AG09309 (cell line): ENCODE measurements at places on chromosomes 12 and 14.

DNA sequence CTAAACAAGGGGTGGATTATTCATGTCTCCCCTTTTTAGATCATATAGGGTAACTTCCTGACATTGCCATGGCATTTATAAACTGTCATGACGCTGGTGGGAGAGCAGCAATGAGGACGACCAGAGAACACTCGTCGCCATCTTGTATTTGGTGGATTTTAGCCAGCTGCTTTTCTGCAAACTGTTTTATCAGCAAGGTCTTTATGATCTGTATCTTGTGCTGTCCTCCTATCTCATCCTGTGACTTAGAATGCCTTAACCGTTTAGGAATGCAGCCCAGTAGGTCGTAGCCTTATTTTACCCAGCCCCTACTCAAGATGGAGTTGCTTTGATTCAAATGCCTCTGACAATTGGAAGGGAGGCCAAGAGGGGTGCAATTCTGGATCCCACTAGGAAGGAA lies 5.8 kb upstream of the CCDC63 start:
- no peak for DNase-seq

DNA sequence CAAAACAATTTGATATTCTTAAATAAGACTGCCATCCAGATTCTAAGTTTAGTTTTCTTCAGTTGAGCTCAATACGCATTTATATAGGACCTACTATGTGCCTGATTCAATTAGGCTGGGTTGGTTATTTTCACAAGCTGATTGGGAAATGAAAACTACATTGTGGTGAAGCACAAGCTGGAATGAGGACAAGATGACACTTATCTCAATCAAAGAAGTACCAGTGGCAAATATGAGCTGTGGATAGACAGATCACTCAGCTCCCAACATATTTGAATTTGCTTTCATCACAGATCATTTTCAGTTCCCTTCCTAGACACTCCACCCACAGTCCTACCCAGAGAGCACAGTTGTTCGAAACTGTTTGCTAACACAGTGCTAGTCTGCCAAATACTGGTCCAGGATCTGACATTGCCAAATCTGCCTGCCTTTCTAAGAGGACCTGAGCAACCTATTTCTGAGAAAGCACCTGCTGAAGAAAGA lies 74.7 kb downstream of the LLPH start:
- no peak for DNase-seq

GRCh38 chr12:54369597-54370131 lies 5.4 kb upstream of the GPR84 start:
- DNase-seq: no peak

DNA sequence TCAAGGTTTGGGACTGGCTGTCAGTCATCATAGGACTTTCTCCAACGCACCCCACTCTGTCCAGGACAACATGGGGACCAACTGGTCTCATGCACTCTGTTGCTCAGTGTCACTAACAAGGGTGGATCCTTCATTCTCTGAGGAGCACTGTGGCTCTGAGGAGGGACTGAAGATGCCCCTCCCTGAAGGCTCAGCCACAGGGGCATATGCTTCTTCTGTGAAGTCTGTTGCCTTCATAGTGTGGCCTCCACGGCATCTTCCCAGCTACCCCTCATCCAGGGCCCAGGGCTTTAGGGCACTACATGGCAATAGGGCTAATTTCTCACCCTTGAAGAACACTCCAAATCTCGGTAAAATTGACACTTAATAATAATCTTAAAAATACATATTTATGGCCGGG lies 14.3 kb upstream of the IFI27L2 start:
- DNase-seq: no peak

- DNase-seq: no peak
These were observed 122.8 kb downstream of the RASSF9 start for GRCh38 chr12:85713373-85713772.

DNA sequence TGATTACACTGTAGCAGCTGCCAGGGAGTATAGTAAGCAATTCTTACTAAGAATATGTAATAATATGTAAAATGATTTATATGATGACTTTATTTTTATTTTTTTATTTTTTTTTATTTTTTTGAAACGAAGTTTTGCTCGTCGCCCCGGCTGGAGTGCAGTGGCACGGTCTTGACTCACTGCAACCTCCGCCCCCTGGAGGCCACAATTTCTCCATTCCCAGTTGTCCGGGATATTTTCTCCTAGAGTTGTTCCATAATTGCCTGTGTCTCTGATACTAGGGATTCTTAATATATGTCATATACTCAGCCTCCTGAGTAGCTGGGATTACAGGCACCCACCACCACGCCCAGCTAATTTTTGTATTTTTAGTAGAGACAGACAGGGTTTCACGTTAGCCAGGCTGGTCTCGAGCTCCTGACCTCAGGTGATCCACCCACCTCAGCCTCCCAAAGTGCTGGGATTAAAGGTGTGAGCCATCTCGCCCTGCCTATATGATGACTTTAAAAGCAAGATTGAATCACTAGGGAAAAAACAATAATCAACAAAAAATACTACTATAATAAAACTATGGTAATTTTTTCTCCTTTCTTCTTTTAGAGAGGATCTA lies 12.2 kb upstream of the ITPR2 start:
- no peak for DNase-seq

DNA sequence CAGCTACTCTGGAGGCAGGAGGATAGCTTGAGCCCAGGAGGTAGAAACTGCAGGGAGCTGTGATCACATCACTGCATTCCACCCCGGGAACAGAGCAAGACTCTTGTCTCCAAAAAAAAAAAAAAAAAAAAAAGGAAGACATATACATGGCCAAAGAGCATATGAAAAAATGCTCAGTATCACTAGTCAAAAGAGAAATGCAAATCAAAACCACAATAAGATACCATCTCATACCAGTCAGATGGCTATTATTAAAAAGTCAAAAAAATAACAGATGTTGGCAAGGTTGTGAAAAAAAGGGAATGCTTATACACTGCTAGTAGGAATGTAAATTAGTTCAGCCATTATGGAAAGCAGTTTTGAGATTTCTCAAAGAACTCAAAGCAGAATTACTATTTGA lies 174.8 kb upstream of the ATF7IP start:
- DNase-seq: no peak

DNA sequence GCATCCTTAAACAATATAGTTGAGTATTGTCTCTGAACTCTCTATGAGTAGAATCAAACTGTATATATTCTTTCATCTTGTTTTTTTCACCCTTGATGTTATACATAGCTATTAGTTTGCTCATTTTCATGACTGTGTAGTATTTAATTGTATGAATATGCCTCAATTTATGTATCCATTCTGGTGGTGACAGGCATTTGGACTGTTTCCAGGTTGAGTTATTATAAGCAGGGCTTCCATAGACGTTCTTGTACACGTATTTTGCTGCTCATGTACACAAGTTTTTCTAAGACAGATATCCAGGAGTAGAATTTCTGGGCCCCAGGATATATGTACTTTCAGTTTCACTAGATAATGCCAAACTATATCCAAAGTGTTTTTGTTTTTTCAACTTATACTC lies 211.4 kb downstream of the NTF3 start:
- DNase-seq: no peak

GRCh38 chr12:99128246-99128802 lies 483.2 kb downstream of the APAF1 start:
- no peak for DNase-seq

- DNase-seq: no peak
These were observed 733 bp upstream of the PPFIBP1 start for GRCh38 chr12:27523305-27523641.

DNA sequence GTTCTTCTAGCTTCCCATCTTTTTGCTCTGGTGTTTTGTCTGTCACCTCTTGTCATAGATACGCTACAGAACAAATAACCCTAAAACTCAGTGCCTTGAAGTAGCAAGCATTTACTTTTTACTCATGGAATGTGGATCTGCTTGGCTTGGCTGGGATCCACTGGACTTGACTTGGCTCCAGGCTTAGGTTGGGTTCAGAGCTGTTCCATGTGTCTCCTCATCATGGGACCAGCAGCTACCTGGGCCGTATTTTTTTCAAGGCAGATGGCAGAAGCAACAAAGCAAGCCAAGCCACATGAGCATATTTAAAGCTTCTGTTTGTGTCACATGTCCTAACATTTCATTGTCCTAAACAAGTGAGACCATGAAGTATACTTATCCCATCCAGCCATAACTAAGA lies 48.7 kb upstream of the ATF1 start:
- DNase-seq: no peak

- no peak for DNase-seq
These were observed 45.5 kb downstream of the SLC38A6 start for GRCh38 chr14:61026526-61026925.

DNA sequence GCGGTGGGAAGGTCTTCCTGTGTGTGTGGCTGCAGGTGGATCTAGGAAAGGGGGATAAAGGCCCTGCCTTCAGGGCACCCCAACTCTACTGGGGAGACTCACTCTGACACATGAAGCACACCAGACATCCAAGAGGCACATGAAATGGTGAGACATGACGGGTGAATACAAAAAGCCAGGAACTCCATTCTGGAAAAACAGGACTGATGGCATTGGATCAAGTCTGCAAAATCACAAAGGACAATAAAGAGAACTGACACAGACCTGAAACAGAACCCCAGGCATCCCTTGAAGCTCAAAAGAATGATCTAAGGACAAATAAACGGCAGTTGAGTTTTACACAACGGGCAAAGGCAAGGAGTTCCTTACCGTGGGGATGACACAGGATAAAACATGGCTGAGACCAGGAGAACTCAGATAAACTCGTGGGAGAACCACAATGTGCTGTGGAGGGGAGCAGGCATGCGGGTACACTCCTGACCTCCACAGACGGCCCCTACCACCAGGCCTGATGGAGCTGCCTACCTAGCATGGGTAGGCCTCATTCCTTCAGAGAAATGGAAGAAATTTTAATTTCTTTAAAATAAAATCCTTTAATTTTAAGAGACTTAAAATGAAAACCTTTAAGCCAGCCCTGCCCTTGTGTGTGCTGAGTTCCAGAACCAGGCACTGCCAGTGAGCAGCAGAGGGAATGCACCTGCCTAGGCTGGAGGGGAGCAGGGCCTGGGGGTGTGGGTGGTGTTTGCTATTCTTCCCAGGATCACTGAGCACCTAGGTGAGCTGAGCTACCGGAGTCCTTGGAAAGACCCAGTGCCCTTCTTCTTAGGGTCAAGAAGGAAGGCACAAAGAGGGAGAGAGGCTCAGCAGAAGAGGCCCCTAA lies 100.1 kb downstream of the SINHCAF start:
- DNase-seq: no peak

GRCh38 chr12:99732131-99732530 lies 84.6 kb downstream of the GARIN6 start:
- DNase-seq: no peak

DNA sequence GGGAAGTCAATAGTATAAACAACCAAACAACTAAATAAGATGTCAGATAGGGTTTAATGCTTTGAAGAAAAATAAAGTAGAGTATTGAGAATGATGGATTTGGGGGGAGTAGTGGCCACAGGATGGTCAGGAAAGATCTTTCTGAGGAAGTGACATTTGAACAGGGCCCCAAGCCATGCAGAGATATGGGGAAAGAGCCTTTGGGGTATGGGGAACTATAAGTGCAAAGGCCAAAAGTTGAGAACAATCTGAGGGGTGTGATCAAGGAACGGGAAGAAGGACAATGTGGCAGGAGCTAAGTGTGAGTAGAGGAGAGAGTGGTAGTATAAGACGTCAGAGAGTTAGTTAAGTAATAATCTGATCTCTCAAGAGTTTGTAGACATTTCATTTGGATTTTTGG lies 1.3 kb downstream of the MRPS35 start:
- no peak for DNase-seq

DNA sequence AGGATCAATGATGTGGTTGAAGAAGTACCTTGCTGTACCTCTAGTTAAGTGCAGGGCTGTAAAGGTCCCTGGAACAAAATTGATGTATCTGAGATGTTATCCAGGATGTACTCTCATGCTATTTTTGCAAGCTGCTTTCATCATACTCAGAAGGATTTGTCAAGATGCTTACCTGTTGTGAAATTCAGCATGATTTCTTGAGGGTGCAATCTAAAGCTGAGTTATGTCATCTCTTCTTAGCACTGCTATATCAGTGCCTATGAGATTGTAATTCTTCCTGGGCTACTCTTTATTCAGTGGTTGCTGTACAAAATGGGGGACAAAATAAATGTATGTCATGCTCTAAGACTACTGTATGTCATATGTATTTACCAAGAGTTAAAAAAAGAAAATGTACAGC lies 340.7 kb upstream of the LMO3 start:
- no peak for DNase-seq

DNA sequence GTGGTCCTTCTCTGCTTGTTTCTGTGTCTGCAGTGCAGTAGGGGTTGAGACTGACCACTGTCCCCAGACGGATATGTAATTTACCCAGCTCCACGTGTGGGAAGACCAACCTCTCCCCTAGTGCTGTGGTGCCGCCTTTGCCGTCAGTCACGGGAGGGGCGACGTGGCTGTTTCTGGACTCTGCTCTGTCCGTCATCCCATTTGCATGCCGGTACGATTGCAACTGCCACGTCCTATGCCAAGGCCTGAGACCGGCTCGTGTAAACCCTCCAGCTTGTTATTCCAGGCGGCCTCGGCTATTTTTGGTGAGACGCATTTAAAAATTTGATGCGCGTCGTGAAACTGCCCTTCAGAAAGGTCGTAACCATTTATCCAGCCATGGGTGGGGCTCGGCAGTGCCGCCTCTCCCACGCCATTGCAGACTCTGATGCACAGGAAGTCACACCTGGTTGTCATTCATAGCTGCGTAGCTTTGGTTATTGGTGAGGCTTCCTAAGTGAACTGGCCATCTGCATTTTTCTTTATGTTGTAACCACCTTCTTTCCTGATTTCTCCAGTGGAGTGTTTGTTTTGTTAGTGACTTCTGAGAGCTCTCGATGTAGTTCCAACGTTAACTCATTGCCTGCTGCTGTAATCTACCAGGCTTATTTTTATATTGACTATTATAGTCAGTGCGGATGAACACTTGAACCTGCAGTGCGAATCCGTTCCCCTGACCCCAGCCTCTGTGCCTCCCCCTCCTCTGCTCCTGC lies 75.1 kb downstream of the ADGRD1 start:
- DNase-seq: no peak

DNA sequence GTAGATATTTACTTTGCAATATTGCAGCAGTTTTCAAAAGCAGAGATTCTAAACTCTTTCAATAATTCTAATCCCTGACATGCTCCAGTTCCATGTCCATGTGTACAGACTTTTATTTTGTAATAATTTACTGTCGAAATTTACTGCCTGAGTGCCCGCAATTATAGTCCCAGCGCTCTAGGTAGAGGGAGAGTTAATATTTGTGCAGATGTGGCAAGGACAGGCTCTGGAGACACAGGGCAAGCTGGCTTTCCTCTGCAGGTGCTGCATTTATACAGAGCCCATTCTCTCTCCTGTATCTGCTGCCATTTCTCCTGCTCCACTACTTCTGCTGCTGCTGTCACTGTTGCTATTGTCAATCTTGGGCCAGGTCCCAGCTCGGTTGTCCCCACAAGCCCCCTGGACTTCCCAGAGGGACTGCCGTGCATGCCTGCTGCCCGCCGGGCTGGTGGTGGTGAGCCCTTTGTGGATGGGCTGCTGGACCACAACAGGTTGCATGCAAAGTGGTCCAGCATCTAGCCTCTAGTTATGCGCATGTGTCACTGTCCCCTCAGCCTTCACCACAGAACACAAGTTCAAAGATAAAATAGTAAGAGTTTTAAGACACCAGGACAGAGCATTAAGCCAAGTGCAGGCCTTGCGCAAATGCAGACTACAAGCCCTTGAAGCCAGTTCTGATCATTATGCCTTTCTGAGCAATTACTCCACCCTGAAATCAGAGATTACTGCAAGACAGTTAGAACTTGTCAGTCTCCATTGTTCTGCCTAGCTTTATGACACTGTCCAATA lies 40.8 kb upstream of the CSRP2 start:
- no peak for DNase-seq

- no peak for DNase-seq
These were observed 193.9 kb downstream of the PHLDA1 start for GRCh38 chr12:75837700-75838099.
